NCI-H1092 treated with DMSO at 0.1 percent for 48 hours (cell line): ENCODE measurements at places on chromosomes 1 and 21.
A peak's percentile ranks its signal among the peaks of the same experiment; 100 is the strongest.

DNA sequence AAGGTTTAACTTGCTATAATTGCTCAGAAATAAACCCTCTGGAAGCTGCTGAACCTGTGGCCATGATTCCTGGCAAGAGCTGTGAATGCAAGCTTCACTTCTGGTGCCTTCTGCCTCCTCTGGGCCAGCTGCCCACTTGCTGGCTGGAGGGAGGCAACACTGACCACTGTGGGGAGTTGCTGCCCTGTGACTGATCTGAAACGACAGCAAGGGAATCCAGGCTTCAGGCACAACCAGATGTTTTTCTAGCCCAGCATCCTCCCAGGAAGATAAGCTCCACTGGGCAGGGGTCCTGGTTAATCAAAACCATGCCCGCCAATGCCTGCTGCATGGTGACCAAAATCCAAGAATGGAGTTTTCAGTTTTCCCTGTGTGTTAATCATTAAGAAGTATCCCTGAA lies 180.0 kb upstream of the HMGB4 start:
- no peak for DNase-seq

DNA sequence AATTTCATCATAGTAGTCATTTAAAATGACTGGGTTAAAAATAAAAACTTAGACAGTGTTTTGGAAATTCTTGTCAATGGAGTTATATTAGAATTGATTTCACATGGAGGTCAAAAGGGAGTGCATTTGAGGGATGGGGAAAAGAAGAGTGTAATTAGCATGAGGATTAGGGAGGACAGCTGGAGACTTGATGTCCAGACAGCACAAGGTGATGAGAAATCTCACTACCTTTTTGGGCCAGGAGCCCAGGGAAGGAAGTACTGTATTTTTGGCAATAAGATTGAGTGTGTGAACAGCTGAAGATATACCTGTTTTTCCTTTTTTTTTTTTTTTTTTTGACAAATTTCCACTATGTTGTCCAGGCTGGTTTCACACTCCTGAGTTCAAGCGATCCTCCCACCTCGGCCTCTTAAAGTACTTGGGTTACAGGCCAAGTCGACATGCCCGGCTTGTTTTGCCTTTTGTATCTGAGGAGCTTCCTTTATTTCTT lies 163.6 kb downstream of the PAPPA2 start:
- no peak for DNase-seq

DNA sequence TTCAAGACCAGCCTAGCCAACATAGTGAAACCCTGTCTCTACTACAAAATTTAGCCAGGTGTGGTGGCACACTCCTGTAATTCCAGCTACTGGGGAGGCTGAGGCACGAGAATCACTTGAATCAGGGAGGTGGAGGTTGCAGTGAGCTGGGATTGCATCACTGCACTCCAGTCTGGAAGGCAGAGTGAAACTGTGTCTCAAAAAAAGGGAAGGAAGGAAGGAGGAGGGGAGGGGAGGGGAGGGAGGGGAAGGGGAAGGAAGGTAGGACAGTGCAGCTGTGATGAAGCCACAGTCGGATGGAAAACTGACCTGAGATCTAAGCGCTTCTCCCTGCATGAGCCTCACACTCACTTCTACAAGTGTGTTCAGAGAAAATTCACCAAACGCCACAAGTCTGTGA lies 22.0 kb upstream of the FHAD1 start:
- DNase-seq, result no peak

- DNase-seq, result peak; percentile 50
Observed at GRCh38 chr1:186404454-186405051, 28.9 kb downstream of the ODR4 start.

GRCh38 chr1:194277927-194278326 lies 1091.5 kb upstream of the B3GALT2 start:
- no peak for DNase-seq

DNA sequence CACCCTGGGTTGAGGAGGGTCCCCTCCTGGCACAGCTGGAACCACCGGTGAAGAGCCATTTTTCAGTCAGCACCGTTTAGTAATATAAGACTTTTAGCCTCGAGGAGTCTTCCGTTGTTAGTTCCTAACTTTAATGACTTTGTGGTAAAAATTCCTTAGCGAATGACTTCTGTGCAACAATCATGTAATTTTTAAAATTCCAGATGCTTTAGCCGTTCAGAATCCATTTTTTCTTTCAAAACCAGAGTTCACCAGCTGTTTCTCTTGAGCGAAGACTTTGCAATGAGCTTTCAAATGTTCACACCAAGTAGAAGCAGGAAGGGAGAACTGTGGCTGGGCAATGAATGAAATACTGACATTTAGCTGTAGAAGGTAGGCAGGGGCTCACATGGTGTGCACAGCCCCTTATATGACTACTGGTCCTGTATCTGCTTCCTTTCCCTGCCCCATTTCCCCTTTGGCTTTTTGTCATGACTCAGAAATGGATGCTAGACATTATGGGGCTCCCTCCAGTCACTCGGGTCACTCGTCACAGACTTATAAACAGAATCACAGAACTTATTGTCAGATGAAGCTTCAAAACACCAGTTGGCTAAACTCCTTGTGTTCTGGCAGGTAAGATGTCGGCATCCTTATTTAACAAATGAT lies 4.1 kb downstream of the DISC1 start:
- no peak for DNase-seq

GRCh38 chr1:173482683-173483082 lies 5.5 kb downstream of the PRDX6 start:
- no peak for DNase-seq

- no peak for DNase-seq
Observed at GRCh38 chr21:25170681-25171080, 436.6 kb downstream of the MRPL39 start.

DNA sequence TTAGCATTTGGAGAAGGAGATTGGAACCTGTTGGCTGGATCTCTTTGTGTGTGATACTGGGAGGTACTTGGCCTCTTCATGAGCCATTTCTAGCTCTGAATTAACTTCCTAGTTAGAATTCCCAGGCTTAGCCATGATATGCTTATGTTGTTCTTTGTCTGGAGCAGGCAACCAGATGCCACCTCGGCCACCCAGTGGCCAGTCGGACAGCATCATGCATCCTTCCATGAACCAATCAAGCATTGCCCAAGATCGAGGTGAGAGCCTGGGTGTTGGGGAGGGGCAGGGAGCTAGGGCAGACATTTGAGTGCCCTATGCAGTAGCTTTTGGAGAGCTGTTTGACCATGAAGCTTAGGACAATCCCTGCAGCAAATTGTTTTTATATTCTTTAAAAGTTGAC lies 26.5 kb upstream of the PIGV start:
- no peak for DNase-seq

DNA sequence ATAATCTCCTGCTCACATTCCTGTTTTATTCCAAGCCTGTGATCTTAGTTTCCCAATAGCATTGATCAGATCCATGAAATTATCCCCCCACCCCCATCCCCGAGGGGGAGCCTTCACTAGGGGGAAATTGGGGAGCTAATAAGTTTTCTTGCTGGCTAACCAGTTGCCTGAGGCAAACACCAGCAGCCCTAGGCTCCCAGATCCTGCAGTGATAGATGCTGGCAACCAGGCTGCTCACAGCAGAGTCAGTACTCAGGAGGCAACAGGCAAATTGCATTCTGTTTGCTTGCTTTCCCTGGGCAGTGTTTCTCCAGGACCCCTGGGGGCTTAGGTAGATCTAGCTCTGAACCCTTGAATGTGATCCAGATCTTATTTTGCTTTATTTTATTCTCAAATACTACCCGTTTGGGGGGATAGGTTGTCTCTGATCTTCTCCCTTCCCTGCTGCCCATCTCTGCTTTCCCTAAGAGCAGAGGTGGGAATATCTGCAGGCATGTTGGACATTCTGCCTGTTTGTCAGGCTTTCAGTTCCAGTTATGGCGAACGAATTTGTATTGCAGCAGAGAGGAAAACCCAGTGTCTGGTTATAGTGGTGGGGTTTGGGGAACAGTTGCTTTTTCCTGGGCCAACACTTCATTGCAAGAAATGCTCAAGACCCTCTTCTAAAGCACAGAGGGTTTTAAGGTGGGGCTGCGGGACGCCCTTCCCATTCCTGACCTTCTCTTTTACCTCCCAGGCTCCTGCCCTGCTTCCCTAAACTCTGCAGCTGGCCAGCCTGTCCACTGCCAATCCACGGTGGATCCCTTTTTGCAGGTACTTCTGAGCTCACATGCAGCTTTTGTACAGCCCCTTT lies 289.8 kb upstream of the PLXNA2 start:
- DNase-seq, result no peak

DNA sequence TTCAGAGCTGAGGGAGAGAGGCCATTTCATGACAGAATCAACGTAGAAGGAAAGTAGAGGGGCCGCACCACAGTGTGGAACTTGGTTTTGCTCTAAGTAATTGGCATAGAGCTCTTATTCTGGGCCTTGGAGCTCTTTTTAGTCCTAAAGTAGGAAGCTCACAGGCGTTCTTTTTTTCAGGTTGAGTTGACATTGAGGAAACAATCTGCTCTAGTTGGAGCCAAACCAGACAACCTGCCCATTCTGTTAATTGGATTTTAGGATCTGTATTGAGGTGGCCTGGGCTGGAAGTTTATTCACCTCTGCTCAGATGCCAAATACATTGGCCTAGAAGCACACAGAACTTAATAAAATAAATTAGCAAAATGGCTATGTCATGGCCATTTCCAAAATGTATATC lies 1093.9 kb downstream of the ADGRL2 start:
- DNase-seq, result no peak

DNA sequence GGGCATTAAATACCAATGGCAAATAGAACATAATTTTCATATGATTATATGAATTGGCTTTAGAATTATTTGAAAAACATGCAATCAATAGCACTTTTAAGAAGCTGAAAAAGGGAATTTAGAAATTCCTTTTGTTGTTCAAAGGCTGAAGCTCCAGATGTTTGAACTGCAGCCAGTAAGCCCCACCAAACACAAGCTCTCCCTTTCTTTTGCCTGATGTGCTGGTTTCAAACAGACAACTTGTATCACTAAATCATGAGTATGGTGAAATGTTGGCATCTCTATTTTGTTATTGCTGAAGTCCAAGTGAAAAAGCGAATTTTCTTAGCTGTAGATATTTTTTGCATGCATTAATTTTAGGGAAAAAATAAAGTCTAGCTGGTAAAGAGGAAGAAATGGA lies 27.5 kb upstream of the NCAM2 start:
- no peak for DNase-seq

GRCh38 chr1:237171454-237172117 lies 129.6 kb downstream of the RYR2 start:
- no peak for DNase-seq

- DNase-seq, result no peak
Observed at GRCh38 chr1:238639861-238640260, 746.5 kb upstream of the CHRM3 start.
